ENCODE measurements at places on chromosomes 16 and 17.

DNA sequence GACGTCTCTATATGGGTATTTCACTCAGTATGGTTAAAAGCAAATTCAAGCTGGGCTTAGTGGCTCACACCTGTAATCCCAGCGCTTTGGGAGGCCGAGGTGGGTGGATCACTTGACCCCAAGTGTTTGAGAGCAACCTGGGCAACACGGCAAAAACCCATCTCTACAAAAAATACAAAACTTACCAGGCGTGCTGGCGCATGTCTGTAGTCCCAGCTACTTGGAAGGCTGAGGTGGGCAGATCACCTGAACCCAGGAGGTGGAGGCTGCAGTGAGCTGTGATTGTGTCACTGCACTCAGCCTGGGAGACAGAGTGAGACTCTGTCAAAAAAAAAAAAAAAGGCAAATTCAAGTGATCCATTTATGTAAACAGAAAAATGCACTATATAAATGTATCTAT, 1.3 kb upstream of the TNFRSF17 start:
- no peak for DNase-seq

DNA sequence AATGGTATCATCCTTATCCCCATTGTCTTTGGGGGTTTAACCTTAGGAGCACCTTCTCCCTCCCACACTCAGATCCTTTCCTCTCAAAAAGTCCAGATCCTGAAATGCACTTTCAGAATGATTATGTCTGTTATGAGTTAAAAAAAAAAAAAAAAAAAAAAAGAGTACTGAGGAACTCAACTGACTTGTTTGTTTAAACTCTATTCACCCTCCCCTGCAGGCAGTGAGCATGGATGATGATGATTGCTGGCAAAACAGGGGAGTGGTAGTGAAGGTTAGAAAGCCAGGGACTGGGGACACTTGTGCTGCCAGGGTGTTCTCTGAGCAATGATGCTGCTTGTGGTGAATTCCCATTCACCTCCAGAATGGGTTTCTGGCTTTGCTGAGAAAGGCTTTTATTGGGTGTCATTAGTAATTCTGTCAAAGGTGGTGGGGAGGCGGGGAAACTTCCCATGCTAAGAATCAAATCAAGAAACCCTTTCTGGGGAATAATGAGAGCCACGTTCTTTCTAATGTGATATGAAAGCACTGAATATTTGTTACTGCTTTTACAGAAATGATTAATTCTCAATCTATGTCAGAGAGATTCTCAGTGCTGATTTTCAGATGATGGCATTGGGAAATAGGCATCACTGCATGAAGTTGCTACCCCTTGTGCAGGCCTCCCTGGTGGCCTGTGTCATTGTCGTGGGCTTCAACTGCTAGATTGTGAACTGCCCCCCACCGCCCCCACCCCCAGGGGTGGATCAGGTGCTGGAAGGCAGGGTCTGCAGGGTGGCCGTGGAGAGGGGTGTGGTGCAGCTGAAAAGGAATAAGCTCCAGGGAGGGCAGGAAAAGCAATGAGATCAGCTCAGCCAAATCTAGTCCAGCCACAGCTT, 14.1 kb downstream of the CCL4 start:
- no peak for DNase-seq

GRCh38 chr16:86651013-86651627, 72.8 kb downstream of the FOXL1 start:
- no peak for DNase-seq

GRCh38 chr16:82157836-82158235, 12.2 kb downstream of the MPHOSPH6 start:
- no peak for DNase-seq

DNA sequence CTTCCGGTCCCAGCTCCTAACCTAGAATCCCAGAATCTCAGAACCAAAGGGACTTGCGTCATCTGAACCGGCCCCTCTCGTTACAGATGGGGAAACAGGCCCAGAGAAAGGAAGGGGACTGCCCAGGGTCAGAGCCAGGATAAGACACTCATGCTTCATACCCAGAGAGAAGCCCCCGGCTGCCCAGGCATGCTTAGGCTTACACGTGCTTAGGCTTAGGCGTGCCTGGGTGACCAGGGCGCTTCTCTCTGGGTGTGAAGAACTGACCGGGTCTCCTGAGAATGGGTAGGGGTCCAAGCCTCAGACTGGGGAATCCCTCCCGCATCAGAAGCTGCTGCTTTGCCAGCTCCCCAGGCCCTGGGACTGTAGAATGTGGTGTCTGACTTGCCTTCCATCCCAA, 29.9 kb upstream of the DNAI2 start:
- no peak for DNase-seq

GRCh38 chr17:19750835-19751234, 2.7 kb upstream of the ALDH3A1 start:
- no peak for DNase-seq

- DNase-seq, result peak; percentile 20
Measured at GRCh38 chr17:42920922-42921321, 20.3 kb downstream of the G6PC1 start.

DNA sequence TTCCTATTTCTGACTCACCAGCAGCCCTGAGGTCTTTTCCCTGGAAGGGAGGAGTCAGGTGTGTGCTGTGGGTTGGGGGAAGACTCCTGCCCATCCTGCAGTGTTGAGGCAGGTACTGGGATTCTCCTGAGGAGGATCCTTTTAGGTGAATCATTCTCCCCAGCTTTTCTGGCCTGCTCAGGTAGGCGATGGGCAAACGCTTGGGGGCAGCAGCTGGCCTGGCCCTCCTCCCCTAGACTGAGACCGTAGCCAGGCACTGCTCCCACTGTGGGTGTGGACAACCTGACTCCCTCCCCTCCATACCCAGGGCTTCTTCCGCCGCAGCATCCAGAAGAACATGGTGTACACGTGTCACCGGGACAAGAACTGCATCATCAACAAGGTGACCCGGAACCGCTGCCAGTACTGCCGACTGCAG, 15.1 kb downstream of the GJD3 start:
- DNase-seq, result no peak

DNA sequence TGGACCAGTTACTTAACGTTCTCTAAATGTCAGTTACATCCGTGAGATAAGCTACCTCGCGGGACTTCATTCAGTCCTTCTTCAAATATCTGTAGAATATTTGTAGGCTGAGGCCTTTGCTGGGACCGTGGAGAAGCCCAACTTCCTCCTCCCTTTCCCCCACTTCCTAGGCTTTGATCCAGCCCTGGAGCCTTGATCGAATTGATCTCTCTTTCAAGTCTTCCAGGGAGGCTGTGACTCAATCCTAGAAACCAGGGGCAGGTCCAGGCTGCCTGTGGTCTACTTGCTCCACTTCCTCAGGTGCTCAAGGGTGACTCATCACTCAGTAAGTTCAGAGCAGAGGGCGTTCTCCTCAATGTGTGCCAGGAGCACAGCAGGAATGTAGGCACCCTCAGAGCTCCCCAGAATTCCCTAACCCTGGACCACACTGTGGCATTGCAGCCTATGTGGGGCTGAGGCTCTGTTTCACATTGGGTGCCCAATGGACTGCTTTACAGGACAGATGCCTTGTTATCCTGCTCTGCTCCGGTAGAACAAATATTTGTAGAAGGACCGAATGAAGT, 11.2 kb upstream of the CEP20 start:
- no peak for DNase-seq

GRCh38 chr17:17229416-17230384, 7.3 kb downstream of the FLCN start:
- DNase-seq, result no peak
